ENCODE measurements at places on chromosomes 4 and X.

GRCh38 chr4:52964011-52964410, 101.9 kb downstream of the RASL11B start:
- no peak for DNase-seq

- no peak for DNase-seq
Observed at GRCh38 chr4:17165286-17165685, 266.8 kb upstream of the LDB2 start.

DNA sequence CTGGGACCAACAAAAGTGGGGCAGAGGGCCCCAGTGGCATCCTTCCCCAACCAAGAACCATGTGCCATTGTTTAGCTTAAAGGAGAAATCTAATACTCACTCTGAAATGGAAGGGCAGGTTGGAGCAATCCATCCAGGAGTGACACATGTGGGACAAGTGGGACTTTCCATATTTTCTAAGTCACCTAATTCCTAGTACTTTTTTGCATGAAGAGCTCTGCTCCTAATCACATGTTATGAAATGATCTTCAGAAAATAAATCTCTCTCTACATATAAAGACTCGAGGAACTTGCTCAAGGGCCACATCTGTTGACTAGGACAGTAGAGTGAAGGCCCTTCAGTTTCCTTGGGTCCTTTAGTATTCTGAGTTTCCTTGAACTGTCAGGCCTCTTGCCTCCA, 2.5 kb downstream of the CYBB start:
- DNase-seq = no peak

- no peak for DNase-seq
Observed at GRCh38 chrX:10649265-10649664, 28.9 kb upstream of the MID1 start.

DNA sequence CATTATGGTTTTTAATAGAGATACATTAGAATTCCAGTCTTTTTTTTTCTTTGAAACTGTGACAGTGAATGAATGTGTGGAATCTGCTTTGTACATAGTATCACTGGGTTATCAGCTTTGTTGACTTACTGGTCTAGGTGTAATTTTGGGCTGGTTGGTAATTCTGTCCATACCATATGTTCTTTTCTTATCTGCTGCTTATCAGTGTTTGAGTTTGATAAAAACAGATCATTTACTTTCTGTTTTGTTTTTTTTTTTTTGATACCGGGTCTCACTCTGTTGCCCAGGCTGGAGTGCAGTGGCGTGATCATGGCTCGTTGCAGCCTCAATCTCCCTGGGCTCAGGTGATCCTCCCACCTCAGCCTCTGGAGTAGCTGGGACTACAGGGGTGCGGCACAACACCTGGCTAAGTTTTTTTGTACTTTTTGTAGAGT, 12.4 kb downstream of the WWC2 start:
- DNase-seq = no peak

DNA sequence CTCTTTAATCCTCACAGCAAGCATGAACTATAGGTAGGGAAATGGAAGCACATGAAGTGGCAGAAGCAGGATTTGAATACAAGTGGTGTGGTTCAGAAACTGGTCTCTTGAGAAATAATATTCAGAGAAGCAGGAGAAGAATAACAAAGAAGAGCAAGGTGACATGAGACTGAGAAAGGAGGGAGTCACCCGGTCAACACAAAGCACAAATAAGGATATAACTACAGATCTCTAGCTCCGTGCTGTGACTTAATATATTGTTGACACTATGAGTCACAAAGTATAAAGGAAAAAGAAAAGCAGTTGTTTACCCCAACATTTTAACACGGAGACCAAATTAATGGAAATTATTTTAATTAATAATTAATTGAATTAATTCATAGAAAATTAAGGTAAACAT, 204.5 kb downstream of the CPE start:
- DNase-seq = no peak

- DNase-seq = no peak
Observed at GRCh38 chr4:182616476-182616875, 300.7 kb downstream of the DCTD start.

DNA sequence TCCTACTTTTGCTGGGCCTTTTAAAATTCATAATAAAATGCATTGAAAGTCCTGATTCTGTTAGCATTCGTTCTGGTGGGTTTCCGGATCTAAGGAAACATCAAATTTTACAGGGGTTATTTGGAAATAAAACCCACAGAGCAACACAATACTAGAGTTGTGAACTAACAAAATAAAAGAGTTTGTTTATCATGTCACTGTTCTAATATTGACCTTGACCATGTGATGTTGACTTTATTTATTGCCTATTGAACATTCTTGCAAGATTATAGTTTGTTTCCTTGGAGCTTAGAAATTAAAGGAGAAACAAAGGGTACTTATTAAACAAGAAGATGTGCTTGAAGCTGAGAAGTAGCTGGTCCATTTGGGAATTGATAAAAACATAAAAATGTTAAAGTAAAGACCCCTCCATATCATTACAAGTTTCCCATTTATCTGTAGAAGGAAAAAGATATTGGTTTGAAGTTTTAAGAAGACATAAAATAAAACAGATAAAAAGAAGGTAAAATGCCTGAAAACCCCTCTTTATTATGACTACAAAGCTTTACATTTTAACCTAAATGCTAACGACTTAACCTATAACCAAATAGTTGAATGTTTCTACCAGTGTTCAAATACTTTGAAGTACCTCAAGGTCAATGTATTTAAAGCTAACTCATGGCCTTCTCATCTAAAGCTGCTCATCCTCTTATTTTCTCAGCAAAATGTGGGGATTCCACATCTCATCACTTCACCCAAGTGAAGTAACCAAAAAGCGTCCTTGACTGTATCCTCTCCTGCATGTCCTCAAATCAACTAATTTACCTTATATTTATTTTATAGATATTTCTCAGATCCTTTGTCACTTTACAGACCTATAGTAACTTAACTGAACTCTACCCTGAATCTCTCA, 179.6 kb downstream of the GASK1B start:
- no peak for DNase-seq
